PC-9 (cell line): ENCODE measurements at places on chromosomes 3 and 15. TPM values are rescaled to one million over a fixed set of nuclear protein-coding genes. Genes with fewer than 3 reads are reported as not detected.
A peak's percentile ranks its signal among the peaks of the same experiment; 100 is the strongest.

- DNase-seq: no peak
- H3K27me3 ChIP-seq: no peaks in the 10 kb centered on the region
- no peak overlapping the region for H3K4me3 ChIP-seq
- no peaks in the 10 kb centered on the region for H3K36me3 ChIP-seq
- H3K4me1 ChIP-seq: peaks cover 8% of the 10 kb centered on the region; the same call in 1 of the 2 replicates
These were observed 20.0 kb upstream of the TRANK1 start for GRCh38 chr3:36964817-36965216.

DNA sequence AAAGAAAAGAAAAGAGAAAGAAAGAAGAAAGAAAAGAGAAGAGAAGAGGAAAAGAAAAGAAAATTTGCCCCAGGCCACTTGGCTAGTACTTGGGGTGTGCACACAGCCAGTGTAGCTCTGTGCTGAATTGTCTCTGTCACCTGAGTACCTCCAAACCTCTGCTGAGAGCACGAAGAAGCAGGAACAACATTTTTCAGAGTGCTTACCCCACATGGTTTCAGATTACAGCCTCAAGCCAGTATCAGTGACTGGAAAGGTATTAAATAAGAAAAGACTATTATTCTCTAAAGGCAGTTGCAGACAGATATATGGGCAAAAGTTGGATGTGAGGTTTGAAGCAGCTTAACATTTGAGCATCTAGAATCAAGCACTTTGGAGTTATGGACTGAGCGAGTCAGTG, 113.3 kb upstream of the PHLDB2 start:
- peak overlapping the region; percentile 56 for H3K27ac ChIP-seq
- no peaks in the 10 kb centered on the region; the same call in 1 of the 2 replicates for H3K36me3 ChIP-seq
- DNase-seq: peak; percentile 84
- H3K27me3 ChIP-seq: no peaks in the 10 kb centered on the region

LRRC15 gene
- 0.08 TPM in 1 of 2 replicates, not detected in the other for total RNA-seq

GRCh38 chr3:71197841-71198565, 385.5 kb downstream of the FOXP1 start:
- DNase-seq: no peak
- no peaks in the 10 kb centered on the region for H3K36me3 ChIP-seq
- no peak overlapping the region for H3K4me3 ChIP-seq
- H3K27me3 ChIP-seq: no peaks in the 10 kb centered on the region
- peaks cover 14% of the 10 kb centered on the region for H3K4me1 ChIP-seq
- no peak overlapping the region for H3K27ac ChIP-seq

TMEM158 gene
- 7.5 and 11.9 TPM in 2 replicates for total RNA-seq

- H3K4me3 ChIP-seq: no peak overlapping the region
- H3K27me3 ChIP-seq: peaks cover 25% of the 10 kb centered on the region
- no peaks in the 10 kb centered on the region for H3K4me1 ChIP-seq
These were observed 25.6 kb upstream of the GOLGA6L2 start for GRCh38 chr15:23472678-23473077.

DNA sequence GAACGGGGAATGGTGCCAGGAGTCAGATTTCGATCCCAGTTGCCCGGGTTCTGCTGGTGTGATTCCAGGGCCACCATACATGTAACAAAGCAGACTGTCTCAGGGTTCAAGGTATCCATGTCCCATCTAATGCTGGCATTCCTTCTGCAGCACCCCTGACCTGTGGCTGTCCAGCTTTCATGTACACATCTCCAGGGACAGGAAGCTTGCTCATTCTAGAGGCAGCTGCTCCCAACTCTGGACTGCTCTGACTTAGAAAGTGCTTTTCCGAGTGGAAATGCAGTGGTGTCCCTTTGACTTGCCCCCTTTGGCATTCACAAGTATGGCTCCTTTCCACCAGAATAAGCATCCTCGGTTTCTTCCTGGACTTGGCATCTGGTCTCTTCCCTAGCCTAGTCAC, 30.9 kb downstream of the PML start:
- no peaks in the 10 kb centered on the region for H3K27me3 ChIP-seq
- DNase-seq: no peak
- H3K36me3 ChIP-seq: no peaks in the 10 kb centered on the region
- H3K4me3 ChIP-seq: no peak overlapping the region
- no peak overlapping the region for H3K27ac ChIP-seq
- H3K4me1 ChIP-seq: no peaks in the 10 kb centered on the region
